ENCODE measurements at places on chromosomes 2 and 18. TPM values are rescaled to one million over a fixed set of nuclear protein-coding genes. Genes with fewer than 3 reads are reported as not detected.

The SPDYA gene
- 0.92 TPM for polyA plus RNA-seq

The RAB6C gene
- polyA plus RNA-seq = not detected

The CD8A gene
- not detected for polyA plus RNA-seq

The ELOA2 gene
- not detected for polyA plus RNA-seq

The EIF4E2 gene
- 119 TPM for polyA plus RNA-seq

The SLC16A14 gene
- 4.6 TPM for polyA plus RNA-seq

The LIPT1 gene
- 11.1 TPM for polyA plus RNA-seq

The EPC2 gene
- polyA plus RNA-seq = 3.0 TPM

The CRIM1 gene
- 0.42 TPM for polyA plus RNA-seq

The APLF gene
- polyA plus RNA-seq = 2.8 TPM

The TMEM182 gene
- polyA plus RNA-seq = 4.7 TPM

The DLX1 gene
- polyA plus RNA-seq = not detected

The INPP5D gene
- polyA plus RNA-seq = 104 TPM

The RUFY4 gene
- polyA plus RNA-seq = not detected

The SEPTIN10 gene
- 132 TPM for polyA plus RNA-seq

The PLEKHH2 gene
- not detected for polyA plus RNA-seq

The KLHL14 gene
- polyA plus RNA-seq = 0.03 TPM

The SGO2 gene
- 55.2 TPM for polyA plus RNA-seq

The ALLC gene
- not detected for polyA plus RNA-seq
